ENCODE measurements at places on chromosomes 5 and 9. TPM values are rescaled to one million over a fixed set of nuclear protein-coding genes. Genes with fewer than 3 reads are reported as not detected.

- DNase-seq = no peak
Observed at GRCh38 chr9:111013250-111013649, 25.0 kb downstream of the LPAR1 start.

DNA sequence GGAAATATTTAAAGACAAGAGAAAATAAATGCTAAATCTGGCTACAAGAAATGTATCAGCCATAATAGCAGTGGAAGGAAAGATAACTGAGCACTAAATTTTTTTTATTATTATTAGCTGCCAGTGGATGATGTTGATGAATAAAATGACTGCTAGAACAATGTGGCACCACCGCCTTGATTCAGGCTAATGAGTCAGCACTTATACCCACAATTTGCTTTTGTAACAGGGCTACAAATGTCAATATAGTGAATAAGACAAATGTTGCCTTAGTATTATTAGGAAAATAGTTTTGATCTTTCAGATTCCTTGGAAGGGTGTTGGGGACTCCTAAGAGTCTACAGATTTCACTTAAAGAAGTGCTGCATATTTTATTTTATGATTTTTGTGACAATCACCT lies 555.2 kb upstream of the GRAMD2B start:
- peak; percentile 60 for DNase-seq

DNA sequence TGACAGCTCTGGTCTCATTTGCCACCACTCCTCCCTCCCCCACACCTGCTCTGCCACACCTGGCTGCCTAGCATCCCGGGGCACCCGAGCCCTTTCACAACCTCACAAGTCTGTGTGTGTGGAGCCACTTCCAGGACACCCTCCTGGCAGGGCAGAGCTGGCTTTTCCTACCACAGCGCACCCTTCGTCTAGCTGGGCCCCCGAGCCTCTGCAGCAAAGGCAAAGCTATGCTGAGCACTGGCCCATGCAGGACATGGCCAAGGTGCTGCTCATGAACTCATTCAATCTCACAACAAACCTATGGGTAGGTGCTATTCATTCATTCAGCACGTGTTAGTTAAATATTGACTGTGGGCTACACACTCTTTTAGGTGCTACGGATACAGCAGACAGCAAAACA lies 43.4 kb downstream of the DUSP1 start:
- DNase-seq = no peak

- peak; percentile 57 for DNase-seq
Observed at GRCh38 chr5:135245521-135246499, 153.2 kb downstream of the MACROH2A1 start.

GRCh38 chr9:106785200-106785599 lies 77.8 kb upstream of the ZNF462 start:
- DNase-seq = no peak

DNA sequence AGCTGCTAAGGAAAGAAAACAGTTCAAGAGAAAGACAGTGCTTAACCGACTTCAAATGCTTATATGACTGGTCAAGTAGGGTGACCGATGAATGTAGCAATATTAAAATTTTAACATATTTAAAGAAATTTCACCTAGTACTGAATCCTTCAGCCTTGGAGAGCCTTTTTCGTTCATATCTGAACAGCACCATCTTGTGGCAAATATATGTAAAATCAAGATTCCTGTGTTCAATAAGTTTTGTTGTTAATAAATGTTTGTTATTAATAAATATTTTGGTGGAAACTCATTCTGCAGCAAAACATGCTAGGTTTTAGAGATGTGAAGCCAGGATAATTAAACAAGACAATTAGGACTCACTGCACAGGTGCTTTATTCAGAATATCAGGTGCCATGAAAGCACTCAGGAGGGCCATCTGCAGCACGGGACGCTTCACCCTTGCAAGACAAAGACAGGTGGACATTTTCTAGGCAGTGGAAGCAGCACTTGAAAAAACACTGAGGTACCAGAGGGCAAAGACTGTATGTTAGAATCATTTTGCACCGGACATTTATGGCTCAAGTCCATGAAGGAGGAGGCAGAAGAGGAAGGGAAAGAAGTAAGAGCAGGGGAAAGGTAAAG lies 15.6 kb downstream of the TICAM2 start:
- DNase-seq = no peak

DNA sequence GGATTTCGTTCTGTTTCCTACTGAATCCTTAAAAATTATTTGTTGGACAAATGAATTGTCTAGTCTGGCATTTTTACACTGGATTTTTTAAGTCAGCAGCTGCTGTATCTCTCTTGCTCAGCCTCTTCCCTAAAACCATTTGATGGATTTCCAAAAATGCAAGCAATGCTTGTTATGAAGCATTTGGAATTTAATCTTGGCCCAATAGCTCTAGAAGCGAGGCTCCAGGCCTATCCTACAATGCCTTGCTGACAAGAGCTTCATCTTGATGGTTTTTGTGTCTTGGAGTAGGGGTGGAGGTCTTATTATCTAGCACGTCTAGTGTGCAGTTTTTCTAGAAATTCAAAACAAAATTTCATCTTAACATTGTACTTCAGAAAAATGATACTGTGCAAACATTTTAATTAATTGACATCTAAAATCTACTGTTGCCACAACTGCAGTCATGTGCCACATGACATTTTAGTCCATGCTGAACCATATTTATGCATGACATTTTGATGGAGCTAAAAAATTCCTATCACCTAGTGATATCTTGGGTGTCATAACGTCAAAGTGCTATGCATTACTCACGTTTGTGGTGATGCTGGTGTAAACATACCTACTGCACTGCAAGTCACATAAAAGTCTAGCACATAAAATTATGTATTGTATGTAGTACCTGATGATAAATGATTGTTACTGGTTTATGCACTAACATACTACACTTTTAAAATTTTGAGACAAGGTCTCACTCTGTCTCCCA lies 5.9 kb upstream of the RAD23B start:
- no peak for DNase-seq

GRCh38 chr5:159405611-159406031 lies 75.3 kb upstream of the IL12B start:
- no peak for DNase-seq

DNA sequence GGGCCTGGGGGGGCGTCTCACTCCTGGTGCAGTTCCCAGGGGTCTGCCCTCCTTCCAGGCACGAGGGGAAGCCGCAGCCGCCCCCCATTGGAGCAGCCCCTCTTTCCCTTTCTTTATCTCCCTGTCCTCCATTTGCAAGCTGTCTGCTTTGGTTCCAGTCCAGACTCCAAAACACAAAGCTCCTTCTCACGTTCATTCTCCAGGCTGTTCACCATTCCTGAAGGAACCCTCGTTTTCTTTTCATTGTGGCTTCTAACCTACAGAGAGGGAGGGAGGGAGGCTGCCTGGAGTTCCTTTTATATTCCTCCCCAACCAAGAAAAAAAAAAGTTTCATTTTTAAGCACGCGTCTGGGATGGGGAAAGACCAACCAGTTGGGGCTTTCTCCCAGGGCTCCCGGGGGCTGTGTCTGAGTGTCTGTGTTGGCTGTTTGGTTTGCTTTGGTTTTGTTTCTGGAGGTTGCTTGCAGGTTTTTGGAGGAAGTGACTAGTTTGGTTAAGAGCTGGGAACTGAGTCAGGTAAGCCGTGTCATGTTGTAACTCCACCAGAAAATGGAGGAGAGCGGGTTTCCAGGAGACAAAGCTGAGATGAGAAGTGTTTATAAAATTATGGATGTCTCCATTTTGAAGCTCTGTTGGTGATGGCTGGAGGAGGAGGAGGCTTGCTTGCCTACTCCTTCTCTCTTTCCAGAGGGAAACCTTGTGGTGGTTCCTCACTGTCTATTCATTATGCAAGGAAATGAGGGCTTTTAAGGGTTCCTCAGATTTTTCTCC lies 1.6 kb downstream of the ZNF462 start:
- peak; percentile 68 for DNase-seq

- no peak for DNase-seq
Observed at GRCh38 chr9:72701510-72701909, 180.1 kb downstream of the TMC1 start.

DNA sequence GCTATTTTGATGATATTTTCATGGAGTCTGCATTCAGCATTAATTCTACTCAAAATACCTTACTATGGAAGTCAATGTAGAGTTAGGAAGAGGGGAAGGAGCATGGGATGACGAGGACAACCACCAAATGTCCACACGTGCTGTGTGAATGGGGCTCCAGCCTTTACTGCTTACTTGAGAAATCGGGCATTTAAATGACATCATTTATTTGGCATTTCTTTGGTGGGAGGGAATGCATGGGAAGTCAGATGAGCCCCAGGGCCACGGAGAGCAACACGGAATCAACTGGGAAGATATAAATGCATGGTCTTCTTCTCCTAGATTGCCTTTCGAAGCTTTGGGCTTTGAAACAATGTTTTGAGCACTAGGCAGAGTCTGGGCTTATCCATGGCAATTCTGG lies 458.5 kb upstream of the KLF4 start:
- DNase-seq = no peak

GRCh38 chr5:133109655-133110483 lies 58.1 kb downstream of the HSPA4 start:
- DNase-seq = no peak

DNA sequence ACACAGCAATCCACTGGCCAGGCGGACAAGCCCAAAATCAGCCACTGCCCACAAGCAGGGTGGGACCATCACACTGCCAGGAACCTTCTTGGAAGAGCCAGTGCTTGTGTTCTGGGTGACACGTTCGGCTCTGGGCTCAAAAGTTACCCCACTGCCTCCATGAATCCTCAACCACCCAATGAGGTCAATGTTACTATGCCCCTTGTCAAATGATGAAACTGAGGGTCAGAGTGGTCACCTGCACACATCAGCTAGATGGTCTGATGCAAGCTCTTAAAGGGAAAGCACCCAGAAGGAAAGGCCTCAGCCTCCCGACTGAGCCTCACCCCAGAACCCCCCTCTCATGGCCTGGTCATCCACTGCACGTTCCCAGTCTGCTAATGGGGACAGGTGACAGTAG lies 114.8 kb downstream of the VAV2 start:
- DNase-seq = no peak

- DNase-seq = peak; percentile 22
Observed at GRCh38 chr9:131833906-131834305, 94.0 kb upstream of the RAPGEF1 start.

GRCh38 chr9:98018347-98018746 lies 35.2 kb downstream of the ANP32B start:
- no peak for DNase-seq

GRCh38 chr5:39774605-39775004 lies 349.8 kb upstream of the DAB2 start:
- DNase-seq = no peak

DNA sequence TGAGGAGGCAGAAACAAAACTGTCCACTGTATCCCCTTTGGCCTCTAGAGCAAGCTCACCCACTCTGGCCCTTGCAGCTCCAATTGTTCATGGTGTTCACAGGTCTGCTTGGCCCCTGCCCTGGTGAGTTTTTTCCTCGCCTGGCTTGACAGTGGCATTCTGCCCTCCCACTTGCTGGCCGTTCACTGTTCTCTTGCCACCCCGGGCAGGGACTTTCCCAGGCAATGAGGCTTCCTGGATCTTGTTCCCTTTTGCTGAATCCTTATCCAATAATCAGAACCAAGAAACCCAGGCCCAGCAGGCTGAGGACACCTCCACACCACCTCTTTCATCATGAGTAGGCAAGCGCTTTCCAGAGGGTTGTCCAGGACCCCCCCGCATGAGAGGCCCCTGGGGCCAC lies 31.2 kb downstream of the ZNF618 start:
- no peak for DNase-seq

GRCh38 chr5:22985446-22985845 lies 132.3 kb upstream of the CDH12 start:
- DNase-seq = no peak

DNA sequence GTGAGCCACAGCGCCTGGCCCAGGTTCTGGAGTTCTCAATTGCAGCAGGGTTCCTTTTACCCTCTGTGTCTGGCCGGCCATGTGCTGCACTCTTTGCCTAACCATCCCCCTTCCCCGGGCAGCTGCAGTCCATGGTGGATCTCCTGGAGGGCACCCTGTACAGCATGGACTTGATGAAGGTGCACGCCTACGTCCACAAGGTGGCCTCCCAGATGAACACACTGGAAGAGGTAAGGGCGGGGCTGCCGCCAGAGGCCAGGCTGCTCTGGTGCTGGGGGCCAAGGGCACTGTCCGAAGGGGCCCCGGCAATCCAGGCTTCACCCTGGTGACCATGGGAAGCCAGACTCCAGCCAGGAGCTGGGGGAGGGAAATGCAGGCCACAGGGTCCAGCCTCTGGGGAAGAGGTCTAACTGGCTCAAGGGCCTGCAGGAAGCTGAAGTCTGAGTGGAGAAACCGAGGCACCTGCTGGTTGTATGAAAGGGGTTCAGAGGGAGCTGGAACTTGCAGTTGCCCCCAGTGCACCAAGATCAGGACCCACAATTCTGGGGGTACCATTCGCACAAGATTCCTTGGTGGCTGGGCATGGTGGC lies 18.1 kb downstream of the OLFML2A start:
- no peak for DNase-seq

GRCh38 chr9:133276001-133276884 lies 1.2 kb upstream of the ABO start:
- no peak for DNase-seq

DNA sequence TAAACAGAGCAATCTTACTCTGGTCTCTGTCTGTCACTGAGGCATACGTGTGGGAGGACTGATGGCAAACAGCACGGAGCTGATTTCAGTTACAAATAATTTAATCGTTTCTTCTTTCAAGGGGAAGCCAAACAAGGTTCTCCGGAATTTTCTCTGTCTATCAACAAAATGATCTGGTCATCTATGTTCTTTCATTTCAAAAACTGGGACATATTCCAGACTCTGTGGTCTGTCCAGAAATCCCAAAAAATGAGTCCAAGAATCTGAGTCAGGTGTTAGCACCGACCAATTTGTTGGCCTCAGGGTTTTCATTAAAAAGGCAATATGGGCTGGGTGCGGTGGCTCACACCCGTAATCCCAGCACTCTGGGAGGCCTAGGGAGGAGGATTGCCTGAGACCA lies 69.9 kb upstream of the ZNF608 start:
- no peak for DNase-seq

- DNase-seq = no peak
Observed at GRCh38 chr5:149036970-149037369, 25.9 kb downstream of the SH3TC2 start.

The SLIT3 gene
- total RNA-seq = 5.6 TPM

The PCA3 gene
- total RNA-seq = not detected

The SURF4 gene
- total RNA-seq = 233 TPM

The ANKRD34B gene
- total RNA-seq = not detected

The QRFP gene
- not detected for total RNA-seq

The PTGES gene
- 7.1 TPM for total RNA-seq

The PHF24 gene
- total RNA-seq = 0.54 TPM

The SEC61B gene
- total RNA-seq = 220 TPM

The CATSPER3 gene
- total RNA-seq = 0.10 TPM

The MELK gene
- total RNA-seq = 82.7 TPM

The MEGF9 gene
- total RNA-seq = 16.0 TPM

All from foreskin keratinocyte (primary cell).